HFF-Myc (cell line): ENCODE measurements at places on chromosomes 11 and 22.
A peak's percentile ranks its signal among the peaks of the same experiment; 100 is the strongest.

DNA sequence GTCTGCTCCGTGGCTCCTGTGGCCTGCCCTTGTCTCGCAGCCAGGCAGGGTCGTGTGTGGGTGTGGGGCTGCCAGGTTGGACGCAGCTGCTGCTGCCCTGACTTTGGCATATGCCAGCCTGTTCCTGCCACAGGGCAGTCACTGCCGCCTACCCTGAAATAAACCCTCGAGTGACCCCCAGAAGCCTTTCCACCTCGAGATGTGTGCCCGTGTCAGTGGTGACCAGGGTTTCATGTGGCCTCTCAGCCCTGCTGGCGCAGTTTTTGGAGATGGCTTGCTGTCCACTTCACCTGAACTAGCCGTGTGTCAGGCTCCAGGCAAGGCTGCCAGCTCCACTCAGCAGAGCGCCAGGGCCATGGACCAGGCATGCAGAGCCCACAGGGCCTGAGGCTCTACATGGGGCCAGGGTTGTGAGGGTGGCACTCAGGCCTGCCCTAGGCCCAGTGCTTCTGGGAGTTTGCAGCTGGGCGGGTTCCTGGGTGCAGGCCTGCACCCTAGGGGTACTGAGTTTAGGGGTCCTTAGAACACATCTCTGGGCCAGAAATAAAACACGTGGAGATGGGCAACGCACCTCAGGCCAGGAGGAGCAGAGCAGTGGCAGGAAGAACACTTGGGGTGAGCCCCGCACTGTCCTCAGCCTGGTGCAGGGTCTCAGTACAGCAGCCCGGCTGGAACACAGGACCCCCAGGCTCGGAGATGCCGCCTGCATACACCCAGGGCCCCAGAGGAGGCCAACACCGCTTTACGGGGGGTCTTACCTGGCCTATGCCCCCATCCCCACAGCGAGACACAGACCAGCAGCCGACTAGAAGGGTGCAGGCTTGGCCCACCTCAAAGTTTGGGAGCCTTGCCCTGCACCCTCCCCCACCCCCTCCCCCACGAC lies 8.8 kb upstream of the PANX2 start:
- no peak for DNase-seq

DNA sequence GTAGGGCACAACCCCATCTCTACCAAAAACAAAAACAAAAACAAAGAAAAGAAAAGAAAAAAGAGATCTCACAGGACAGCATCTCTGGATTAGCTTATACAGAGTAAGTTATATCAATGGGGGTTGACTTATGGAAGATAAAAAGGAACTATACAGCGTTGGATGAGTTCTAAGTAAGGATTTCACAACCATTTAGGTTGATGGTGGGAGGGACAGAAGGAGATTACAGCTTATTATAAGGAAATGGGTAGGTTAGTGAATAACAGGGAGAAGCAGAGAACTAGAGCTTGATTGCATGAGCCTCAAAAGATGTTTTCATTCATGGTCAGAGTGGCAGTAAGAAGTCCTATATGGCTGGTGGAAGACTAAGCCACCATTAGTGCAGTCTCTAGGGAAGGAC lies 60.3 kb downstream of the CECR2 start:
- DNase-seq, result no peak

- DNase-seq, result peak; percentile 1
Measured at GRCh38 chr11:116217006-116217405, 555.8 kb downstream of the BUD13 start.

DNA sequence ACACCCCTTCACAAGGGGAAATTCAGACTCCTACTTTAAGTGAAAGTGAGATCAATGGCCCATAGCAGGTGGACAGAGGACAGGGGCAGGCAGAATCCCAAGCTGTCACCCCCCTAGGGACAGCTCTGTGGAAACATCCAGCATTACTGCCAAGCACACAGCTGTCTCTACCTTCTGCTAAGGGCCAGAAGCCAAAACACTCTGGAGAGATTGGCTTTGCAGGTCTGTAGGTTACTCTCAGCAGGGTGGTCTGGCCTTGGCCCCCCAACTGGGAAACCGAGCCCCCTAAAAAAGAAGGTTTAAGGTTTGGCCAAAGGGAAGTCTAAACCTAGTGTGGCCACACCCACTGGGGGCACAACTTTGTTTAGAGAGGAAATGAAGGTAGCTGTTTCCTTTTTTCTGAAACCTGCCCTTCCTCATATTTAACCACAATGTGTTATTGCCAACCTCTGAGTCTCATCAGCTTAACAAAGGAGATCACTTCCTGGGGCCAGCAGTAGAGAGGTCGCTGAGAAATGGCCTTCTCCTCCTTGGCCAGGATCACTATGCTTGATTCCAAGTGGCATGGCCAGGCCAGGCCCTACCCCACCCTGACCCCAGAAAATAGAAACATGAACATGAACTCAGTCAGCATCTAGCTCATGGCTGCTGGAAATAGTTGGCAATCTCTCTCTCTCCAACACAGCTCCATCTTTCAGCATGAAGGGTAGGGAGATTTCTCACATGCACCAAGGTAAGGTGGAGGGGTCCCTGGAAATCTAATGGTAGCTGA lies 25.9 kb upstream of the SCARF2 start:
- DNase-seq, result no peak

DNA sequence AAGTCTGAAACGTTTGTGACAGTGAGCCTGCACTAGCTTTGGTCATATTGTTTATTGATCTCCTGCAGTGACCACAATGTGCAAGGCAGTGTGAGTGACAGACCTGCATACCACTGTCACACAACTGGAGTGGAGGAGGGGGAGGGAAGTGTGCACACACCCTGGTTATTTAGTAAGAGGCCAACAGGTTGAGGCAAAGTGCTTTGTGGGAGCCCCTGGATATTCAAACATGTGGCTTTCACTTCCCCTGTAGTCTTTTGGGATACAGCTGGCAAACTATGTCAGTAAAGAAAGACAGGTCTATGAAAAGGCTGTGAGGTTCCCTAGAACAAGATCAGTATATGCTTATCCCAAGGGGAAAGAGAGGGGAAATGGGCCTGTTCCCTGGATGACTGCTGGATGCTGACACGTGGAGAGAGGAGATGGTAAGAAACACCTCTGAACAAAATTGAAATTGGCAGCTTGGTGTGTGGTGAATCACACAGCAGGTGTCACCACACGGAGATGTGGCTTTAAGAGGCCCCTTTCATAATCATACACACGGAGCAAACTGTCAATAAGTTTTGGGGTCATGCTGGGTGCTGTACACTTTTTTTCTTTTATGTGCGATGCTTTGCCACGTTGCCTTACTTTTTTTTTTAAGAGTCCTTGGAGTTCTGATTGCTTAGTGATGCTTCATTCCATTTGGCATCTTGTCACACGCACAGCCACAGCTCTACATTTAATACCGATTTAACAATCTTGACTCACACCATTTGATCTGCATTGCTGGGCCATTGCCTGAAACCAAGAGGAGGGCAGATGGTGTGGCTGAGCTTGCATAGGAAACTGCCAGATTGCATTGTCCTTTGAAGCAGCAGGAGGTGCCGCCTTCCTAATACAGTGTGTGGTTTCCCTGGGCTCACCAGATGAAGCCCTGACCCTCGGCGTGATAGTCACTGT lies 11.3 kb downstream of the OSBP2 start:
- peak; percentile 52 for DNase-seq

- DNase-seq, result no peak
Measured at GRCh38 chr11:34864424-34864823, 51.8 kb downstream of the APIP start.

DNA sequence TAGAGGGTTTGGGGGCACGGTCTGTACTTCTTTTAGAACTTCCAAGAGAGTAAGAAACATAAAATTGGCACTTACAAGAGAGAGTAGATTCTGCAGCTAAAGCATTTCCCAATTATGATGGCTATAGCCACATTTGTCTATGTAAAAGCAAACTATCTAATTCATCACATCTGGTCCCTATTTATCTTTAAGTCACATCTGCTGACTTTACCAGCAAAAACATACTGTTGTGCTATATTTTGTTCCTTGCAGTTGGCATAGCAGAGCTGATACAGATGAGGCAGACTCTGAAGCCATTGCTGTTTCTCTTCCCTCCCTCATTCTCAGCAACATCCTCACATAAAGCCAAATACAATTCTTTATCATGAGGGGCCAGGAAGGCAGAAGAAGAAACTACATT lies 1533.5 kb upstream of the RAG2 start:
- DNase-seq, result no peak

DNA sequence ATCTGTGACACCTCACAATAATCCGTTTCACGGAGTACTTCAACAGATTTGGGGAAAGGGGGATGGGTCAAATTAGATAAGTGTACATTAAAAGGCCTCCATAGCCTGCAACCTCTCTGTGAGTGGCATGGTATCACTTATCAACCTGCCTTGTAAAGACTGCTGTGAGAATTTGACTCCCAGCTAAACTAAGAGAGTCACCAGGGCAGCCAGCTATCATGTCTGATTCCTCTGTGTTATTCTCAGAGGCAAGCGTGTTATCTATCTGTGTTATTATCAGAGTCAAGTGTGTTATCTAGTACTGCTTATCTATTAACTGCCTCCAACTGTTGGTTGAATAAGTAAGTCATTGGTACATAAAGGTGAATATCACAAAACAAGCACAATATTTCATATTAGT lies 4.1 kb upstream of the FAM83F start:
- DNase-seq, result no peak

DNA sequence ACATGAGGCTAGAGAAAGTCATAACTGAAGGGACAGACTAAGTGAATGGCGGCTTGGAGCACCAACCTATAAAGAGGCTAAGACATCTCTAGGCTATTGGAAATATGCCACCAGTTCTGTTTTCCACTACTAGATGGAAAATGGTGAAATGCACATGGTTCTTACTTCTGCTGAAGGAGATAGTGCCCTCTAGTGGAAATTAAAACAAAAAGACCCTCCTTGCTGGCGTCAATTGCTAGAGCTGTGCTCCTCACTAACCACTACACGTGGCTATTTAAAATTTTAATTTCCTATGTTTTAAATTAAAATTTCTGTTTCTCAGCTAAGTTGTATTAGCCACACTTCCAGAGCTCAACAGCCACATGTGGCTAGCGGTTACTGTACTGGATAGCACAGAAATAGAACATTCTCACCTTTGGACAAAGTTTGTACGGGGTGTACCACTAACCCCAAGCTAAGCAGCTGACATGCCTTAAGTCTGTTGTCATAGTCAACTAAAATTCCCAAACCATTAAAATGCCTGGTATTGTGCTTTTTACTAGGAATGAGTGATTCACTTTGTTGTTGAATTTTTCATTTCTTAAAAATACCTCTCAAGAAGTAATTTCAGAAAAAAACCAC lies 34.1 kb upstream of the CALCA start:
- peak; percentile 37 for DNase-seq

- peak; percentile 61 for DNase-seq
Measured at GRCh38 chr22:28594797-28595462, 84.7 kb downstream of the TTC28 start.

DNA sequence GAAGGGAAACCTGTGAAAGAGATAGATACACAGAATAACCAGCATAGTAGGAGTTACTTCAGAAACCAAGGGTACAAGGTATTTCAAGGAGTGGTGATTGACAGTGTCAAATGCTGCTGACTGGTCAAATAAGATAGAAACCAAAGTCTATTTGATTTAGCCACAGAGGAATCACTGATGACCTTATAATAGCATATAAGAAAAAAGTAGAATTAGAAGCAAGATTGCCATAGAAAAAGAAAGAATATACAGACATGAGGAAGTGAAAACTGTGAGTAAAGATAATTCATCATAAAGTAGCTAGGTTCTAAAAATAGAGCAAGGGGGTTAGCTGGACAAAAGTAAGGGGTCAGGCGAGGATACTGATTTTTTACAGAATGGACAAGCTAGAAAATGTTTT lies 14.2 kb downstream of the ZBTB44 start:
- no peak for DNase-seq

DNA sequence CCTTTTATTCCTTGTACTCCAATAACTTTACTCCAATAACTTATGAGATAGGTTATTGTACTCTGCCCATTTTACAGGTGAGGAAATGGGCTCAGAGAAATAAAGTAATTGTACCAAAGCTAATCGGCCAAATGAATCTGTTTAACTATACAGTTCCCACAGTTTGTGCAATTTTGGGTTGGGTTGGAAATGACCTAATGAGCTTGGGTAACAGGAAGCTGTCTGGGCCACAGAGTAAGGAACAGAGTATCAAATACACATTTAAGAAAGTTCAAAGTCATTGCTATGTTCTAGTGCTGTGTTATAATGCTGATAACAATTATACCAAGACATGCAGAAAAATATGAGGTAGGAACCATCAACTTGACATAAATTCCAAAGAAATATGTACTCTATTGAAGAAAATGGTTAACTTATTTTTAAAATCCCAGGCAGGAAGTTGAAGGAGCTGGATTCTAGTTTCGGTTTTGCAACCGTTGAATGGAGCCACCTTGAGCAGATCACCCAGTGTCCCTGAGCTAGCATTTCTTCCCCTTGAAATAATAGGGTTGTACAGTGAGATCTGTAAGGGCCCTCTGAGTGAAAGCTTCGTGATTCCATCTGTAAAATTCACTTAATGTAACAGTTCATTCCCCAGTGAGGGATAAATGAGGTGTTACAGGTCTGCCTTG lies 360.9 kb upstream of the NARS2 start:
- DNase-seq, result no peak

- no peak for DNase-seq
Measured at GRCh38 chr11:117941976-117942654, 12.9 kb upstream of the TMPRSS13 start.

DNA sequence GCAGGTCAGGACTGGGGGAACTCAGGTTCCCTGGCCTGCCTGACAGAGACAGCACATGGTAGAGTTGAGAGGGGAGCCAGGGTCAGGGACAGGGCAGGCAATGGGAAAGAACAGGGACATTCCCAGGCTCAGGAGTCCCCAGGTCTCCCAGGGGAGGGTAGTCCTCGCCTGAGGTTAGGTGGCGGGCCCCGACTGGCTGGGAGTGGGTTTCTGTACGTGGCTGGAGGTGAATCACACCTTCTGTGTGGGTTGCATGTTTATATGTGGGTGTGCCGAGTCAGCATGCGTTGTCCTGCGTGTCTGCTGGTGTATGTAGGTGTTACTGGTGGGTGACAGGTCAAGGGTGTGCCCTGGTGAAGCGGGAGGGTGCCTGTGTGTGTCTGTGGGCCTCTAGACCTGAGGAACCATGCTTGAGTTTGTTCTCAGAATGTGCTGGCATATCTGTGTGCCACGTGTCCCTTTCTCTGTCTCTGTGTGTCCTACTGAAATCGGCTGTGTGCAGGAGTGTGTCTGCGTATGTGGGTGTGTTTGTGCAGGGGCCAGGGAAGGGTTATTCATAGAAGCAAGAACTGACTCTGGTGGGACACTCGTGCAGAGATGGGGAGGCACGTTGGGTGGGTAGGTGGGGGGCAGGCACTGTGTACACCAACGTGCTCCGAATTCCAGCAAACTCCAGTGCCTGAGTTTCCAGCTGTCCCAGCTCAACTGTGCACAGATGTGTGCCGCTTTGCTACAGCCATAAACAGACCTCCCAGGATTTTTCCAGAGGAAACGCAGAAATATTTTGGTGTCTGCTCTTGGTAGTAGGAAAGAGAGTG lies 23.8 kb upstream of the OAF start:
- DNase-seq, result no peak

GRCh38 chr22:19888131-19888746 lies 33.6 kb upstream of the GNB1L start:
- no peak for DNase-seq
